ENCODE measurements at places on chromosomes 7 and 10.

GRCh38 chr10:124152139-124153022 is 59.0 kb upstream of the CHST15 start:
- no peaks in the 10 kb centered on the region for H3K4me1 ChIP-seq
- peak; percentile 14 for DNase-seq
- peaks cover 11% of the 10 kb centered on the region for H3K27me3 ChIP-seq
- H3K36me3 ChIP-seq, result no peaks in the 10 kb centered on the region
- peak overlapping the region; percentile 0 for H3K4me3 ChIP-seq
- H3K27ac ChIP-seq, result no peak overlapping the region

DNA sequence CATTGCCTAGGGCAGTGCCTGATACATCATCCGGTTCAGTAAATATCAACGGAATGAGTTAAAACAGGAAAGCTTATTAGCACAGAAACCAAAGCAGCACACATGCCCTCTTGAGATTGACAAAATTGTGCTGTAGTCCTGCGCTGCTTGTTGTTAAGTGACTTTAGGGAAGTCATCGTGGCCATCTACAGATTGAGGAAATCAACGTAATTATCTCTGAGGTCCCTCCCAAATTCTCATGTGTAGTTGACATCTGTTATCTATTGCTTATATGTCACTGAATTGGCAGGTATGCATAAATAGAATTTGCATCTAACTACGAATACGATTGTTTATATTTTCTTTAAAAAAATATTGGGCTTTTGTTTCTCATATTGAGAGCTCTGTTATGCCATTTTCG is 3.5 kb upstream of the GNB2 start:
- no peak overlapping the region for H3K4me3 ChIP-seq
- DNase-seq, result no peak
- H3K27ac ChIP-seq, result no peak overlapping the region
- H3K27me3 ChIP-seq, result no peaks in the 10 kb centered on the region

GRCh38 chr10:111707076-111707475 is 476.5 kb downstream of the GPAM start:
- no peak overlapping the region for H3K4me3 ChIP-seq
- H3K36me3 ChIP-seq, result no peaks in the 10 kb centered on the region
- H3K4me1 ChIP-seq, result no peaks in the 10 kb centered on the region
- H3K27ac ChIP-seq, result no peak overlapping the region
- peaks cover 2% of the 10 kb centered on the region for H3K27me3 ChIP-seq
- no peak for DNase-seq

DNA sequence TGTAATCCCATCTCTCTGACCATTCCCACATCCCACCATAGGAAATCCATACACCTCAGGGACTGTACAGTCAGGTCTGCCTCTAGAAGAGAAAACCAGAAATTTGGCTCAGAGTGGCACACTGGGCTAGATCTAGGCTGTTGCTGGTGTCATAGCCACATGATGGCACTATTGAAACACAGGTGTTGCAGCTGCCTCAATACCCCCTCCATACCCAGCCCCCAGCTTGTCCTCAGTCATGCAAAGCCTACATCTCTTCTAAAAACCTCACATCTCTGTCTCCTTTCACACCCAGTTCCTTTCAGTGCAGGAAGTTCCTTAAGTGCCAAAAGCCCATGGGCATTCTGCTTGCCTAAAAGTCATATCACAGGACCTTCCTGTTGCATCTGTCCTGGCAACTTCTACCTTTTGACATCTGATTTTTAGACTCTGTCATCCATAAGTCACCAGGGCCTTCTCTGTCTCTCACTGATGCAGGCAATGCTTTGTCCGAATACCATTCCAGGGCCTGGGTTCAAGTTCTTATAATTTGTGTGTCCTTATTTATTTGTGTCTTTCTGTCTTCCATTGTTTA is 27.0 kb upstream of the HIBADH start:
- H3K36me3 ChIP-seq, result no peaks in the 10 kb centered on the region
- peaks cover 9% of the 10 kb centered on the region for H3K27me3 ChIP-seq
- H3K27ac ChIP-seq, result no peak overlapping the region

DNA sequence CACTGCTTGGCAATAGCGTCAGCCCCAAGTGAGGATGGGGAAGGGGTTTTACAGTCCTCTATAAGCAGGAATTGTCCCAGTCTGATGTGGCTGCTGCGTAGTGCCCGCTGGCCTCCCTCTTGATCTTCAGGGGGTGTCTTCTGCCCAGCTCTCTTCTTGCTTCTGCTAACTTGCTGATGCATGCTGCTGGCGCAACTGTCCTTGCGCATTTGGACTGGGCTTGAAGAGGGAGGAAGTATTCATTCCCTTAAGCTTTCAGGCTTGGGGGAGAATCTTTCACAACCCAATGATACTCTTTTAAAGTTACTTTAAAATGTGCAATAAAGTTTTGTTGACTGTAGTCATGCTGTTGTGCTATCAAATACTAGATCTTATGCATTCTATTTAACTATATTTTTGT is 10.3 kb downstream of the GALNT11 start:
- peaks cover 2% of the 10 kb centered on the region for H3K4me1 ChIP-seq
- H3K27me3 ChIP-seq, result no peaks in the 10 kb centered on the region
- H3K4me3 ChIP-seq, result no peak overlapping the region
- DNase-seq, result no peak
- no peak overlapping the region for H3K27ac ChIP-seq

- peaks cover 45% of the 10 kb centered on the region for H3K36me3 ChIP-seq
- DNase-seq, result peak; percentile 69
- H3K27ac ChIP-seq, result no peak overlapping the region
- peaks cover 23% of the 10 kb centered on the region for H3K4me1 ChIP-seq
These were observed 27.2 kb downstream of the IKZF1 start for GRCh38 chr7:50331564-50332208.

GRCh38 chr7:2023877-2024566 is 208.7 kb downstream of the MAD1L1 start:
- H3K36me3 ChIP-seq, result peaks cover 28% of the 10 kb centered on the region
- DNase-seq, result no peak
- H3K27me3 ChIP-seq, result no peaks in the 10 kb centered on the region
- H3K4me1 ChIP-seq, result peaks cover 18% of the 10 kb centered on the region
- H3K27ac ChIP-seq, result no peak overlapping the region

DNA sequence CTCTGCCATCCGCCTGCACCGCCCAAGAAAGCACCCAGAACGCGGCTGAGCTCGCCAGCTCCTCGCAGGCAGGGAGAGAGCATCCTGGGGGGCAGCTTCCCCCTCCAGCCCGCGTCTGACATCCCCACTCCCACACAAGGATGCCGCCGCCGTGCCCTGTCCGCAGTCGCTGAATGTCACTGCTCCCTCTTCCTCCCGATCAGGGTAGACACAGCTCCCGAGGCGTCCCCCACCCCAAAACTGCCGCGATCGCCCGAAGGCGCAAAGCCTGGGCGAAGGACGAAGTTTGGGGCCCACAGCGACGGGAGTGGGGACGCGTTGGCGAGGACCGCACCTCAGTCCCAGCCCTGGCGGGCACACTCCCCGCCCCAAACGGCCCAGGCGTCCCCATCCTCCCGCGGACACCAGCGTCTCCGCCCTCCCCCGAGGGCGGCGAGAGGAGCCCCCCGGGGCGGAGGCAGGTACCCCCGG is 1.5 kb upstream of the KAT6B start:
- peaks cover 58% of the 10 kb centered on the region for H3K4me1 ChIP-seq
- peak overlapping the region; percentile 88 for H3K4me3 ChIP-seq
- H3K27me3 ChIP-seq, result no peaks in the 10 kb centered on the region
- H3K36me3 ChIP-seq, result peaks cover 3% of the 10 kb centered on the region
- peak overlapping the region; percentile 91 for H3K27ac ChIP-seq
- DNase-seq, result peak; percentile 64

DNA sequence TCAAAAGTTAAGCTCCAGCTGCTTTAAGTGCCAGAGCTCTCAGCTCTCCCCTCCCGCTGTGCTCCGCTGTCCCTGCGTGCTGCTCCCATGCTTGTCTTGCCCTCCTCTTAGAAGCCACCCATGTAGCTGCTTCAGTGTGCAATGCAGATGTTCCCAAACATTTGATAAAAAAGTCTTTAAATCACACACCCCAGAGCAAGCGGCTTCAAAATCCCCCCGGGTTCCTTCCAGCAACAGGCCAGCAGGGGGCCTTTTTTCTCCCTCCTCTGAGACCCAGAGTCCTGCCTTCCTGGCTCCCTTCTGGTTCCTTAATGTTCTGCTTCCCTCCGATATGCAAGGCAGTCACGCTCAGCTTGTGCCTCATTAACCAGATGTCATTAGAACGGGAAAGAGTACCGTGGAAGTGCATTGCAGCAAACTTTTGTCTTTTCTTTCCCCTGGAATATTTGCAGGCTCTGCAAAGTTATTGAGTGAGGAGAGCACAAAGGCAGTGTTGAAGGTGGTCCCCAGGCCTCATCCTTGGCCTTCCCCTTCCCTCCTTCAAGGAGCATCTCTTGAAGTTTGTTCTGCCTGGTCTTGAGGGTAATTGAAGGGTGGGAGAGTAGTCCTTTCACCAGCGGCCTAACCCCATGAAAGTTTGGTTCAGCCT is 25.5 kb downstream of the LDB3 start:
- H3K27me3 ChIP-seq, result no peaks in the 10 kb centered on the region
- H3K27ac ChIP-seq, result no peak overlapping the region
- H3K4me1 ChIP-seq, result no peaks in the 10 kb centered on the region
- DNase-seq, result peak; percentile 60
- H3K4me3 ChIP-seq, result no peak overlapping the region
- H3K36me3 ChIP-seq, result no peaks in the 10 kb centered on the region

DNA sequence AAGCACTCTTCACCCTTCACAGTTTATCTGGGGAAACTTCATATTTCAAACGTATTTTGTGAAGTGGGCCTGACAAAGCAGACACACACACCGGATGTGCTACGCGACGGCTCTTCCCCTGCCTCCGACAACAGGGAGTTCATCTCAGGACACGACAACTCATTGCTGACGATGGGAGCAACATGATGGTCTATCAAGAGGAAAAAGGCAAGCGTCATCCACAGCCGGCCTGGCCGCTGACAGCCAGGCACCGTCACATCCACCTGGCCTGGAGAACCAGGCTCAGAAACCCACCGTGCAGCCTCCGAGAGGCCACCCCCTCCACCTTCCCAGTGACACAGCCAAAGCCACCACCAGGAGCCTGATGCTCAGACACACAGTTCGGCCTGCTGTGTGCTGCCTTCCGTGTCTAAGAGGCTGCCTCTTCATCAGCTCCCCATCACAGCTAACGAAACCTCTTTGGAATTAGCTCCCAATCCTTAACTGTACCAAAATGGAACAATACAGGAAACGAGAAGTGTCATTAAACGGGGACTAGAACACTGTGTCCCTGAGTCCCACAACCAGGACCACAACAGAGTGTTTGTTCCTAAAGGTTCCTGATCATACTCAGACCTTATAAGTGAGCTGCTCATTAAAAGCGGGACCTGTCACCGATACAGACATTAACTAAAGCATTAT is 76.7 kb downstream of the SFMBT2 start:
- peaks cover 55% of the 10 kb centered on the region for H3K36me3 ChIP-seq
- H3K4me1 ChIP-seq, result peaks cover 51% of the 10 kb centered on the region
- H3K27me3 ChIP-seq, result no peaks in the 10 kb centered on the region
- DNase-seq, result no peak

- DNase-seq, result no peak
- no peaks in the 10 kb centered on the region for H3K4me1 ChIP-seq
- H3K4me3 ChIP-seq, result no peak overlapping the region
- no peak overlapping the region for H3K27ac ChIP-seq
- H3K36me3 ChIP-seq, result no peaks in the 10 kb centered on the region
These were observed 71.7 kb upstream of the ADAM12 start for GRCh38 chr10:126459878-126460481.

GRCh38 chr7:7664291-7664690 is 23.7 kb downstream of the UMAD1 start:
- no peaks in the 10 kb centered on the region for H3K27me3 ChIP-seq
- DNase-seq, result no peak
- H3K4me1 ChIP-seq, result peaks cover 30% of the 10 kb centered on the region
- H3K27ac ChIP-seq, result no peak overlapping the region
- H3K4me3 ChIP-seq, result no peak overlapping the region
- H3K36me3 ChIP-seq, result peaks cover 10% of the 10 kb centered on the region
